CD8-positive, alpha-beta memory T cell (primary cell): ENCODE measurements at places on chromosomes 16 and 17. TPM values are rescaled to one million over a fixed set of nuclear protein-coding genes. Genes with fewer than 3 reads are reported as not detected.

GRCh38 chr17:16521070-16521727, 29.2 kb upstream of the LRRC75A start:
- peak; percentile 60 for DNase-seq

The MYH11 gene
- total RNA-seq, result not detected

The JPH3 gene
- total RNA-seq, result not detected

DNA sequence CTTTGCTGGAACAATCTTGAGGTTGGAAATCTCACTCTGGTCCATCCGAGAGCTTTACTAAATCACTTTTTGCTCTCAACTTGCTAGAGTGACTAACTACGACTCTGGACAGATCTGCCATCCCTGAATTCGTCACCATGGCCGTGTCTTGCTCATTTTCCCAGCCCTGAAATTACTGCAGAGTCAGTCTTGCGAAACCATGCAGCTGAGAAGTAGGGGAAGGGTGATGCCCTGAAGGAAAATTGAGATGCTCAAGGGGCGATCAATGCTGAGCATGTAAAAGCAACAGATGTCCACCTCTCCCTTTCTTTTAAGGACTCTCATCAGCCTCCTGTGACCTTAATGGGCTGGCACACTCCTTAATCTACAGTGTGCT, 18.8 kb downstream of the PCTP start:
- no peak for DNase-seq

The LGALS9B gene
- not detected for total RNA-seq

DNA sequence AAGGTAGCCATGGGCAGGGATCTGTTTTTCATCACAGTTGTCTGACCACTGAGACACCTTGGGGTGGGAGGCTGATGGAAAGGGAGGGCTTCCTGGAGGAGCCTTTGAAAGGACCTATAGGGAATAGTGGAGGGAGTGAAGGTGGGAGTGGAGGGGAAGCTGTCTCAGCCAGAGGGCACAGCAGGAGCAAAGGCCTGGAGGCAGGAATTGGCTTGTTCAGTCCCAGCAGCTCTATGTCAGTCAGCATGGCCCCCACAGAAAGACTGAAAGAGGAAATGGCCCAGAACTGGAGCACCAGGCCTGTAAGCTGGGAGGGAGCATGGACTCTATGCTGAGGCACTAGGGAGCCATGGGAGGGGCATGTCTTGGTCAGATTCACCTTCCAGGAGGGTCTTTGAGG, 12.8 kb upstream of the CBFB start:
- no peak for DNase-seq

The PRSS21 gene
- 8.8 TPM for total RNA-seq

DNA sequence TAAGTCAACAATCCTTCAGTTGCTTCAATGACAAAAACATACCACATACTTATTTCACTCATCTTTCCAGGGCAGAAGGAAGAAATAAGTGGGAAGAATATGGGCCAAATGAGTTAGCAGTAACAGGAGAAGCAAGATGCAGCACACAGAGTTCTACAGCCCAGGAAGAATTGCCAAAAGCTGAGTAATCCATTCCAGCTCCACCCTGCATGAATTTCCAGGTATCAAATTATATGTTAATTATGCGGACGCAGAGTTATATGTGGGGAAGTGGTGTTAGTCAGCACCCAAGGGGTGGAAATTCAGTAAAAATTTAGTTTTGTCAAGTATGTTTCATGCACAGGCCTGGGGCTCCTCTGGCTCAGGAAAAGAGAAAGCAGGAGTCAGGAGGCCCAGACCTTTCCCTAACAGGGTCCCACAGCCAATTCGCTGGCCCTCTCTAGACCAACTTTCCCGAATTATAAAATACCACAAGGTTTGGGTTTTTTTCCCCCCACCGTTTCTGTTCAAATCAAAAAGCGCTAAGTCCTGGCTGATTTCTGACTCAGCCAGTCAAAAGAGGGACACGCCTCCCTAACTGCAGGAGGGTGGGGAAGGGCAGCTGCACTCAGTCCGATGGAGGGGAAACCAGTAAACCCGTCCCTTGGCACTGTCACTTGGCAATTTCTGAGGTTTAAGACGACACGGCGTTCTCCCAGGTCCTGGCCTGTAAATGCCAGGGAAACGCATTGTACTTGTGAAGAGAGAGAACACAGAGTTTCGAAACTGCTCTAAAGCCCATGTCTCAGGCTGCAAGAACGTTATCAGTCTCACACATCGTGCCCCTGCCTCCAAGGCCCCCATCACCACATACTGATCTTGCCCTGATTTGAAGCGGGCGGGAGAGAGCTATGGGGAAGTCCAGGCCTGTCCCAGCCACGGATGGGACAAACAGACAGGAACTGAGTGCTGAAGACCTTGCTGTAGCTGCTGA, 58.1 kb downstream of the ZFHX3 start:
- DNase-seq, result no peak

- DNase-seq, result no peak
These were observed 11.1 kb downstream of the USP6 start for GRCh38 chr17:5126719-5127488.

DNA sequence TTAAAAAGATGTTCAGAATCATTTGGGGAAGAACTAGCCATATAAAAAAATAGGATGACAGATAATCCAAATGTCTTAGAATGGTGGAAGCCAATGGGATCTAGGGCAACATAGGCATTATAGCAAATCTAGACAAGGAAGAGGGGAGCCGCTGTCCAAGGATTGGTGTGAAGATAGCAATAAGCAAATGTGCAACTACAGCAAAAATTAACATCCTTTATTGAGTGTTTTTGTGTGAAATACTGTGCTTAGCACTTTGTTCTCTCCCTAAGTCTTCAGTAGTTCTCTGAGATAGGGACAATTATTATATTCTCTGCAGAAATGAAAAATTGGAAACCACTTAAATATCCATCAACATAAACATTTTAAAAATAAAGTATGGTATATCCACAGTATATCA, 177.0 kb downstream of the PHKB start:
- no peak for DNase-seq

The WNT9B gene
- not detected for total RNA-seq

DNA sequence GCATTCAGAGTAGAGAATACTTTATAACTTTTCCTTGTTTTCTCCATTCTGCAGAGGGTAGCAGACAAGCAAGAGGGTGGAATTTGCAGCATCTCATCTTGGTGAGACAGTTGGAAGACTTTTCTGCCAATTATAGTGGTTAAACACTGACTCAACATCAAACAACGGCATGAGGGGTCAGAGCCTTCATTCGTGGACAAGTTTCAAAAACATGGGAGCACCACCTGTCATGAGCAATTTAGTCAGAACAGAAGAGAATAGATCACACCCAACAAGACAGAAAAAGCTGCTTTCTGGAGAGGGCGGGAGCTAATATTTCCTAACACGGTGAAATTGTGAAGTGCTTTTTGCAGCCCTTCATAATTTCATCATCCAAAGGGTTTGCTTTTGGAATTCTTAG, 17.9 kb upstream of the ZNF652 start:
- DNase-seq, result no peak

DNA sequence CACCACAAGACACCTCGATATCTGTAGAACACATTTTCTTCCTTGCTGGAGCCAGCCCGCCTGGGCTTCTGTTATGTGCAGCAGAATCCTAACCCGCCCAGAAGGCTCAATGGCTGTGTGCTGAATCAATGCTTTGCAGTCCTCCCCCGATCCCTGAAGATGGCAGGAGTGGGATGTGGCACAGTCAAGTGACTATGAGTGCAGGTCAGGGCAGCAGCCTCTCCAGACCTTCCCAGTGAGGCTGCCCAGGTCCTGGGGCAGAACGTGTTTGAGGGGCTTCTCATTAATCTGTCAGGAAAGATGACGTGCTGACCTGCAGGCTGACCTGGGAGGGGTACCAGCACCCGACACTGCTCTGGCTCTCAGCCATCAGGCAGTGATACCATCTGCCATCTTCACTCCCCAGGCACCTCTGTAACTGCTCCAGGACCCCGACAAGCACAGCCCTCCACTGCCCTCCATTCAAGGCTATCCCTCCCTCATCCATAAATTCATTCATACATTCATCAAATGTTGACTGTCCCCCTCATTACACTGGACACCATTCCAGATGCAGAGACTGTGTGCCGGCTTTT, 35.2 kb downstream of the LRRC75A start:
- DNase-seq, result no peak

The C16orf96 gene
- 0.07 TPM for total RNA-seq

DNA sequence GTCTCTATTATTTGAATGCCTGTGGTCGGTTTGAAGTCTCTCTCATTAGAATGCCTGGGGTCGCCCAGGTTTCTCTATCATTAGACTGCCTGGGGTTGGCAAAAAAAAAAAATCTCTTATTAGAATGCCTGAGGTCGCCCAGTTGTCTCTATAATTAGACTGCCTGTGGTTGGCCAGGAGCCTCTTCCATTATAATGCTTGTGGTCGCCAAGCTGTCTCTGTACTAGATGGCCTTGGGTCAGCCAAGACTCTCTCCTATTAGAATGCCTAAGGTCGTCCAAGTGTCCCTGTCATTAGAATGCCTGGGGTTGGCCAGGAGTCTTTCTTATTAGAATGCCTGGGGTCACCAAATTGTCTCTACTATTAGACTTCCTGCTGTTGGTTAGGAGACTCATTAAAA, 2228.4 kb downstream of the TP53TG3F start:
- no peak for DNase-seq

- DNase-seq, result peak; percentile 64
These were observed 354.1 kb downstream of the SEC14L1 start for GRCh38 chr17:77494664-77495435.

DNA sequence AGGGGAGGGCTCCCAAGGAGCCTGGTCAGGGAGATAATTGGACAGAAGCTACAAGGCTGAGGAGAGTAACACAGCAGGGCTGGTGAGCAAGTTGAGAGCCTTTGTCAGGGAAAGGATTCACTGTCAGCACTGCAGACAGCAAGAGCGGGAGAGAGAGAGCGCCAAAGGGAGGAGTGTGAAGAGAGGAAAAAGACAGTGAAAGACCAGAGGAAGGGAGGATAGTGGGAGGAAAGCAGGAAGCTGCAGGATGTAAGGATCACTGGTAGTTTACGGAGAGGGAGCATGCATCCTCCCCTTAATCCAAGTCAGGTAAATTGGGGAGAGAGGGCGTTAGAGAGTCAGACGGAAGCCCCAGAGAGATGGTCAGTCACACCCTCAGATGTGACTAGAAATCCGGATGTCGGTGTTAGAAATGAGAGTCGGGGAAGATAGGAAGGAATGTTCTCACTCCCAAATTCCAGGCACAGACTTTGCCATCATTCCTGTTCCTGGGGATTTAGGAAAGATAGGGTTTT, 13.8 kb upstream of the SPOP start:
- DNase-seq, result no peak

The SP6 gene
- total RNA-seq, result 0.09 TPM

The KRT12 gene
- not detected for total RNA-seq

DNA sequence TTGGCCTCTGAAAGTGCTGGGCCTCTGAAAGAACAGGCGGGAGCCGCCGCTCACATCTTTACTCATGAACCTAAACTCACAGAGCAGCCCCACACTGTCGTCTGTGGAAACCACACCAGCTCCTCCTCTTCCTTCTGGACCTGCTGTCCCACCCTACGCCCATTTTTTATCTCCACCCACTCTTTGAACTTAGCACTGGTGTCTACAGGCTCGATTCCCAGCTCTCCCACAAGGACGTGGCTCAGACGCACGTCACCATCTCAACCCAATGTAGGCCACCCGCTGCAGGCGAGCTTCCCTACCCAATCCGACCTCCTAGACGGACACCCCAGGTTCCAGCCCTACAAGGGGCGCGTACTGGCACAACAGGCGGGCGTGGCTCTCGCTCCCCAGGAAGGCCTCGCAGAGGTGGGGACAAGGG, 62.2 kb downstream of the NXN start:
- no peak for DNase-seq

GRCh38 chr17:77815127-77815905, 143.2 kb upstream of the TNRC6C start:
- no peak for DNase-seq

DNA sequence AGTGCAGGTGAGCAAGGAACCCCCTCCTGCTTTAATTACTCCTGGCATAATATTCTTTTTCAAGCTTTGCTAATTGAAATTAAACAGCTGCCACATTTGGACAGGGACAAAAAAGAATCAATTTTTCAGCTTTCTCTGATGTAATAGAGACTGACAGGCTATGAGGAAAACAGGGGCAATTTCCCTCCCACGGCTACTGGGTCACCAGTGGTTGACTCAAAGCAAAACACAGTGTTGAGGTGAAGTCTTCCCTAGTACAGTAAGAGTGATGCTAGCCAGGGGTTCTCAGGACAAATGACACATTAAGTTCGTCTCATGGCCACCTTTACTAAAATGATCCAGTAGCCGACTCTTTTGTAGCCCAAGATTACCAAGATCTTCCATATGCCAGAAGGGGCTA, 38.6 kb upstream of the PMFBP1 start:
- no peak for DNase-seq

The SLC6A4 gene
- not detected for total RNA-seq

The C17orf113 gene
- total RNA-seq, result 0.20 TPM

DNA sequence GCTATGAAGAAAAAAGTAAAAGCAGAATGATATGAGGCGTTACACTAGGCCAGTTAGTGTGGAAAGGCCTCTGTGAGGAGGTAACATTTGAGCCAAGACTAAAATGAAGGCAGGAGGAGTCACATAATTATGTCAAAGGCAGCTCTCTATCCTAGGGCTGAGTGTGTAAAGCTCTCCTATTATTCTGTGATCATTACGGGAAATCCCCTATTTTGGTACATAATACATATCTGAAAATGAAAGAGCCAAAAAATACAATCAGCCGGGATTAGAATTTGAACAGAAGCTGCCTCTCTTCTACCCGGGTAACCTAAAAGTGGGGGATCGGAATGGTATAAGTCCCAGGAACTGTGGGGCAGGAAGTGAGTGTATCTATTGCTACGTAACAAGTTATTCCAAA, 27.1 kb downstream of the HEATR3 start:
- DNase-seq, result no peak

GRCh38 chr17:11645426-11645825, 47.2 kb downstream of the DNAH9 start:
- DNase-seq, result no peak

The CTRB1 gene
- total RNA-seq, result not detected

The KRT15 gene
- not detected for total RNA-seq

- no peak for DNase-seq
These were observed 17.5 kb upstream of the CCL22 start for GRCh38 chr16:57341062-57341440.
